NCI-H1048 (cell line): ENCODE measurements at places on chromosomes 3 and 15.
A peak's percentile ranks its signal among the peaks of the same experiment; 100 is the strongest.

DNA sequence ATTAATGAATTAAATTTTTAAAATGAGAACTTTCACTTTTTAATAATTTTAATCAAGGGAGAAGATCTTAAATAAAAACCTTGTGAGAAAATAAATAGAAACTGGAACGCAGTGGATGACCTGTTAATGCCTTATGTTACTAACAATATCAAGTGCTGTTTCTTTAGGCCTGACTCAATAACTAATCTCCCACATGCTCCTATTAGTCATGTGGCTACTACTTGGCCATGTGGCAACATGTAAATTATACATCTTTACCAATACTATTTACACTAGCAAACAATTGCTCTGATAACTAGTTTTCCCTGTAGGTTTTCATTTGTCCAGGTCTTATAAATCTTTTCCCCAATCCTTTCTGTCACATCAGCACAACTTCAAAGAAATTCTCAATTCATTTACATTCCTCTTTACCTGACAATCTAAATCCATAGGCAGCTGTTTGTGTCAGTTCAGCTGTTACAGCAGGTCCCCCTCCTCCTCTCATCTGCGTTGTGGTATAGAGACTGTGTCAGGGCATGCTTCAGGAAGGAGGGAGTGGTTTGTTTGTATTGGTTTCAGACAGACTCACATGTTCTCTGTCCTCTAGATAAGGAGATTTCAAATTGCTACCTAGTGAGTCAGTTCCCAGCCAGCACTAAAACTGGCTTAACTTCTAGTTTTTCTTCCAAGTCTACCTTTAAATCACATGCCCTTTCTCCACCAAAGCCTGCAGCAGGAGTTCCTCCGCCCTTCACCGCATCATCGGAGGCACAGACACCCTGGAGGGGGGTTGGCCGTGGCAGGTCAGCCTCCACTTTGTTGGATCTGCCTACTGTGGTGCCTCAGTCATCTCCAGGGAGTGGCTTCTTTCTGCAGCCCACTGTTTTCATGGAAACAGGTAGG lies 11.3 kb upstream of the C3orf52 start:
- DNase-seq, result no peak

GRCh38 chr3:178005961-178006360 lies 530.3 kb upstream of the KCNMB2 start:
- no peak for DNase-seq

DNA sequence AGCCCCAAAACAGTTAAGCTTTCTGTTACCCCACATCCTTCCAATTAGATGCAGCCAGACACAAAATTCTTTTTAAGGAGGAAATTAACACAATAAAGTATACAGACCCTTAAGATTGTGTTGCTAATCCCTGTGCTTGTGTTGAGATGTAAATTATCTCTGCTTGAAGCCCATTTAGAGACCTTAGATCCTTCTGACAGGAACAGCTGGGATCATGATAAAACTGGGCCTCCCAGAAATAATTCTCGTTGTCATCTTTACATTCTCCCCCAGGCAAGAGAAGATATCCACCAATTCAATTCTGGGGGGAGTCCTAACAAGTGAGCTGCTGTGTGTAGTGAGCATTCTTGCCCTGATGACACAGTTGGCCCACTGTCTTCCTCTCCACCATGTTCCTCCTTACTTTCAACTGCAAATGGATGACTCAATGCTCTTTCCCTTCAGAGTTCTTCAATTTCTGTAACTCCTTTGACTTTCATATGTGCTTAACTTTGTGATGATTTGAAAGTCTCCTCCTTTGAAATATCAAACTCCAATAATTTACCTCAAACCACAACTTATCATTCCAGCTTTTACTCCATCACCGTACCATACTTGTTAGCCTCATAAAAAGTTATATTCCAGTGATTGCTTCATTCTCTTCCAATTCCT lies 186.6 kb downstream of the RAP2B start:
- DNase-seq, result no peak

DNA sequence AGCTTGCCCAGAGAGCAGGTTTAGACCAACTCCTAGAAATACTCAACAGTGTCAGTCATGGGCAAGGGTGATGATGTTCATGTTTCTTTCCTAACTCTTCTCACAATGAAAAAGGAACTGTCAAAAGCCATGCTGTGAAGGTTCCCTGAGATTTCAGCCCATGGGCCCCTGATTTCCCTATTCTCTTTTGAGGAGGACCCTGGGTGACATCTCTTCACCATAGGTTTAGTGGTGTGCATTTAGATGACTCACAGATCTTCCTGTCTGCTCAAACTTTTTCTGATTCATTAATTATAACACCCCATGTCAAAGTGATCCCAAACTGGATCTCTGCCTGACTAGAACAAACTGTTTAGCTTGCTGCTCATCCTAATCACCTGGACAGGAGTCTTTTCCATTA lies 108.0 kb downstream of the BBX start:
- no peak for DNase-seq

DNA sequence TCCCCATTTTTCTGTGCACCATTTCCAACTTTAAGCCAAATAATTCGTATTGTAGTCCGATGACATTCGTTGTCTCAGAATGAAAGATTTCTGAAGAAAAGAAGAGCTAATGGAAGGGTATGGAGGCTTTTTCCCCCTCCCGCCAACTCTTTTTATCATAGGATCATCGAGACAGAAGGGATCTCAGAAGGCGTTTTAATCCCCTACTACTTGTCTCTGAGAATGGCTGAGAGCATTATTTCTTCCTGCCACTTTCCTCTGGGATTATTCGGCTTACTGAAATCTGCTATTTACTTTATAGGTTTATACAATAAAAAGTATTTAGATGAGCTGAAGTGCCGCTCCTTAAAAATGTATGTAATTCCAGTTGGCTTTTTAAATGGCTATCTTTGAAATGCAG lies 789.8 kb downstream of the EDEM1 start:
- DNase-seq, result no peak

GRCh38 chr15:90306560-90306959 lies 41.1 kb downstream of the NGRN start:
- DNase-seq, result no peak

GRCh38 chr3:115272036-115272824 lies 125.1 kb upstream of the ZBTB20 start:
- DNase-seq, result no peak

DNA sequence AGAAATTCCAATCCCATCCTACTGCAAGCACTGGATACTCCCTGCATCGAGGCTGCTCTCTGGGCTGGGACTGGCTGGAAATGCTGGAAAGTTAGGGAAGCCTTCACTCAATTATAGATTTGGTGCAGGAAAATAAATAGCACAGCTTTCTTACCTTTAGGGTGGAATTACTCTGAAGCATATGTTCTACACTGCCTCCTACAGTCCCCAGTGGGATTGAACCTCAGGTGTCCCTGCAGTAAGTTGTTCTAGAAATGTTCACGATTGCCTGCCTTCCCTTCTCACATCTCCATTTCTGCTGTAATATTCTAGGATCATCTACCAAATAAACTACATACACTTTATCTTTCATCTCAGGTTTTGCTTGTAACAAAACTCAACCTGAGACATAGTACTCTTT lies 536.7 kb upstream of the LMCD1 start:
- DNase-seq, result no peak

DNA sequence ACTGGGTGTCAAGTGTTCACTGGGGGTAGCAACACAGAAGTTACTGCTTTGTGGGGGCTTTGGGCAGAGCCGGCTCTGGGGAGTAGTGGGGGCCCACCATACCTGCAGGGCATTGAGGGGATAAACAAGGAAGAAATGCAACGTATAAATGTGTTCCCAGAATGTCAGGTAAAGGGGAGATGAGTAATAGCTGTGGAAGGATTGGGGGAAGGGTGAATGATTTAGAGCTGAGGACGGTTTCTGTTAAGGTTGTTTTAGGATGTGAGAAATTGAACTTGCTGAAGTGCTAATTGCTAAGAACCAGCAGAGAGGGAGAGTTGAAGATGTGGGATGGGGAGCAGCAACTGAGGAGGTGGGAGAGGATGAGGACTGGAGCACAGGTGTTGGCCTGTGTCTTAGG lies 10.7 kb downstream of the SCG5 start:
- no peak for DNase-seq

DNA sequence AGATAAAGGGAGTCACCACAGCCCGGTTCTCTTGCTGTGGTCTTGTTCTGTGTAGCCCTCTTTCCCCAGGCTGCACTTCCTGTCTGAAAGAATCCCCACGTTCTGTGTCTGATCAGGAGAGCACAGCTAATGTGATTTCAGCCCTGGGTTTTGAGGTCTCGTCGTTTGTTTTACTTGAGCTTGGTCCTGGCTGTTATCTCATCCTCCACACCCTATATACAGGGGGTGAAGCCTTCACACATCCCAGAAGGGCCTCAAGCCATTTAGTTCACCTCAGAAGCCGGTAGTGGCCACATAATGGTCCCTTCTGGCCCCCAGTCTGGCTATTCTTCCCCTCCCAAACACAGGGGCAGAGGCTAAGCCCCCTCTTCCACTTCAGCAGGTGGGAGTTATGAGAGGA lies 115.6 kb downstream of the PDE8A start:
- no peak for DNase-seq

DNA sequence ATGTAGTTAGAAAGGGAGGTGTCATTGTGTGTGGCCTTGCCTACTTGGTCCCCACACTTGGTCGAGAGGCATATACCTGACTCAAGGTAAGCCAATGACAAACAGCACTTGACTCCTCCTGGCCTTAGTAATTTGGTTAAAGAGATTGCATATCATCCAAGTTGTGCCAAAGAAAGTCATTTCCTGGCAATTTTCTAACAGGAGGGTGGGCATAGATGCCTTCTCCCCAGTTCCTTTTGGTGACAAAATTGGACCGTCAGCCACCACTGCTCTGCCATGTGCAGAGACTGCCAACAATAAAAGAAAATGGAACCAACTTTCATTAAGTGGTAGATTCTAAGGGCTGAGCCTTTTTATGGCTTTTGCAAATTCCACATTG lies 7.9 kb upstream of the LEKR1 start:
- DNase-seq, result no peak

DNA sequence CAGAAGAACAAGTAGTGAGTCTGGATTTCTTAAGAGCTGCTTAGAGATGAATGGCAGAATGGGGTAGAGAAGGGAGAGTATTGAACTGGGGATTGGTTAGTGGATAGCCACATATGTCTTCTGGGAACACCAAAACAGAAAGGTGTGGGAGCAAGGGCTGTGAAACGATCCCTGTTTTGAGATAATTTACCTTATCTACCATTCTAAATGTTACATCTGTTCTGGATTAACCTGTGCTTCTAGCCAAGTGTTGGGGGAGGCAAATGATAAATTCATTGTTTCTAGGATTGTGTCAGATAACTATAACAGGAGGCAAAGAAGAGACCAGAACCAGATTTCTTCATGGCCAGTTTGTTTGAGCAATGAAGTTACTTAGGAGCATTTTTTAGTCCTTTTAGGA lies 8.4 kb downstream of the NR1D2 start:
- DNase-seq, result no peak

GRCh38 chr3:156133076-156133475 lies 12.7 kb downstream of the KCNAB1 start:
- DNase-seq, result no peak

GRCh38 chr3:197149-197827 lies 725 bp downstream of the CHL1 start:
- no peak for DNase-seq

GRCh38 chr15:88624971-88625490 lies 3.9 kb downstream of the AEN start:
- DNase-seq, result no peak

- no peak for DNase-seq
Measured at GRCh38 chr3:163812006-163812405, 1266.3 kb downstream of the SI start.

GRCh38 chr15:31488437-31489204 lies 162.0 kb downstream of the KLF13 start:
- DNase-seq, result peak; percentile 40

GRCh38 chr15:59918994-59919951 lies 84.8 kb upstream of the FOXB1 start:
- no peak for DNase-seq

- no peak for DNase-seq
Measured at GRCh38 chr3:116247605-116248004, 197.7 kb downstream of the LSAMP start.

- DNase-seq, result no peak
Measured at GRCh38 chr3:39165518-39165917, 12.1 kb upstream of the CSRNP1 start.

- no peak for DNase-seq
Measured at GRCh38 chr15:57403017-57403416, 26.7 kb downstream of the CGNL1 start.

DNA sequence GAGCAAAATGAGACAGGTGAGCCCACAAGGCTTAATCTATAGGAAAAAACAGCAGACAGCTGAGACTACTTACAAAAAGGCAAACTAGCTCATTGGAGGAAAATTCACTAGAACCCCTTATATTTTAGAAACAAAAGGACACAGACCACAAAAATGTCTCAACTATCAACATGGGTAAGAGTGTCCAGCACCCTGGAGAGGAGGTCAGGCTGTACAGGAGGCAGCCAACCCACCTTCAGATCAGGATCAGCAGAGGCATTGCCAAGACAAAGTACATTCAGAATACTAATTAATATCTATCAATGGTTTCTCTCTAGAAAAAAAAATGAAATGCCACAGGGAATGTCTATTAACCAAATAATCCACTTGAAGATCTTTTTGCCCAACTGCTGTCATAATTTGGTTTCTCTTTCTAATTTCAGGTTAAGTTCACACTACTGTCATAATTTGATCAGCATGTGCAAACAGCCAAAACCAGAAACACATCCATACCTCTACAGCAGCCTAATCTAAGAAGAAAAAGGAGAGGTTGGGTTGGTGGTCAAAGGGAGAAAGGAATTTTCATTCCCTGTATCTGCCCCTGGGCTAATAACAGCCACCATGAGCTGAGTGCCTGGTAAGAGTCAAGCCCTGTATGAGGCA lies 26.0 kb upstream of the THBS1 start:
- no peak for DNase-seq

DNA sequence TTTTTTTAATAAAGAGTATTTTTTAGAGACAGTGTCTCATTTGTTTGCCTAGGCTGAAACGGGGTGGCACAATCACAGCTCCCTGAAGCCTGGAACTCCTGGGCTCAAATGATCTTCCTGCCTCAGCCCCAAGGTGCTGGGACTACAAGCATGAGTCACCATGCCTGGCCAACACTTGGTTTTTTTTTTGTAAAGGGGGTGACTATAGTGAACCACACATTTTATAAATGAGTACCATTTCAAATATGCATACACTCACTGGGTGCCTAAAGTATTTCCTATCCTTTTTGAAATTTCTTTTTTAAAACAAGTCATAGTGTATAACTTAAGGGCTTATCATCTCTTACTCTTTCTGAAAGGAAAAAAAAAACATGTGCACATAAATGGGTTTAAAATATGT lies 325.2 kb upstream of the MEIS2 start:
- no peak for DNase-seq

DNA sequence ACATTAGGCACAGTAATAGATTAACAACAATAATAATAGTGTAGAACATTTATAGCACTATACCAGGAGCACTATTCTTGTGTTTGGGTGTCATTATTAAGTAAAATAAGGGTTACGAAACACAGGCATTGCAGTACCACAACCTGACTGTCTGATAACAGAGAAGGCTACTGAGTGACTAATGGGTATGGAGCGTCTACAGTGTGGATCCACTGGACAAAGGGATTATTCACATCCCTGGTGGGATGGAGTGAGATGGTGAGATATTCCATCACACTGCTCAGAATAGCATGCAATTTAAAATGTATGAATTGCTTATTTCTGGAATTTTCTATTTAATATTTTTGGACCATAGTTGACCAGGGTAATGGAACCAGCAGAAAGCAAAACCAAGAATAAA lies 18.2 kb downstream of the MINDY4B start:
- DNase-seq, result no peak

GRCh38 chr3:126850370-126851085 lies 132.4 kb upstream of the PLXNA1 start:
- DNase-seq, result no peak
